ENCODE measurements at places on chromosomes 1 and 21. TPM values are rescaled to one million over a fixed set of nuclear protein-coding genes. Genes with fewer than 3 reads are reported as not detected.

DNA sequence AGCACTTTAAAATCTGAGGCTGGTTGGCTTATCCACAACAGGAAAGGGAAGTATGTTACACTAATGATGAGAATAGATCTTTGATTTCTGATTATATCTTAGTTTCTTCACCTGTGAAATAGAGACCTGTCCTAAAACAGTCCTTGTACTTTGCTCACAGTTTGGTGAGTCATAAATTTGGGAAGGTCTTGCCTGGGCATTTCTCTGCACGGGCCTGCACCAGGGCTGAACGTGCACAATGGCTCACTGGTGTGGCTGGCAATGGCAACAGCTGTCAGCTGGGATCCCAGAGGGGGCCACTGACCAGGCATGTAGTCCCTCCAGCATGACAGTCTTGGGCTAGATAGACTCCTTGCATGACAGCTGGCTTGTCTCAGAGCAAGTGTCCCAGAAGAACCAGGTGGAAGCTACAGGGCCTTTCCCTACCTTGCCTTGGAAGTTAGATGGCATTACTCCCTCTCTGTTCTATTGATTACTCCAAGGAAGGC, 367.4 kb downstream of the DISC1 start:
- H3K27ac ChIP-seq = no peak overlapping the region
- DNase-seq = no peak
- H3K36me3 ChIP-seq = no peaks in the 10 kb centered on the region
- no peaks in the 10 kb centered on the region for H3K27me3 ChIP-seq

- H3K36me3 ChIP-seq = no peaks in the 10 kb centered on the region
- no peak overlapping the region for H3K27ac ChIP-seq
- no peak overlapping the region for H3K4me3 ChIP-seq
- DNase-seq = no peak
Measured at GRCh38 chr1:10347109-10347508, 51.8 kb upstream of the PGD start.

DNA sequence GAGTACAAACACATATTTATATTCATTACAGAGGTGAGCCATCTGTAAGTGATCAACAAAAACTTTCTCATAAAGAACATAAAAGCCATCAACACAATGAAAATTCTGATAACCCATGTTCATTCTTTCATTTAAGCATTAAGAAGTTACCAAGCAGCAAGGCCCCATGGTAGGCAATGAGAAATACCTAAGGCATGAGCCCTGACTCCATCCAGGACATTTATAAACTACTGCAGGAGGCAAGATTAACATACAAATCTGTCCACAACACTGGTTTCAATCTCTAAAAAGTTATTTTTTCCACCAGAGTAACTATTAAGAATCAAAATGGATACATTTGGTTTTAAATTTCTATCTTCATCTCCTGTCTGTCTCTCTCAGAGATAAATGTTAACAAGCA, 76.1 kb downstream of the SIPA1L2 start:
- peaks cover 5% of the 10 kb centered on the region for H3K27me3 ChIP-seq
- no peak overlapping the region for H3K4me3 ChIP-seq
- no peak overlapping the region for H3K27ac ChIP-seq
- H3K36me3 ChIP-seq = no peaks in the 10 kb centered on the region
- no peak for DNase-seq

DNA sequence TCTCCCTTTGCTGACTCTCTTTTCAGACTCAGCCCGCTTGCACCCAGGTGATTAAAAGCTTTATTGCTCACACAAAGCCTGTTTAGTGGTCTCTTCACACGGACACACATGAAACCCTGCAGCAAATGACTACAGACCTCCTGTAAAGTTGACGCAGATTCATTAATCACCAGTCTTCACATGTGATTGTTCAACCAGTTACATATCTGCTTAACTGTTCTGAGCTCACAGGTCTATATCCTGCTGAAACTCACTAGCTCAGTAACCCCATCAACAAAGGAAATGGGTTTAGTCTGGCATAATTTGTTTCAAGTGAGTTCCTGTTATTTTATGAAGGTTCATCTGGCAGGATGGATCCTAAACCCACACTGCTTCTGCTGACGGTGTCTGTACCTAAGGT, 68.4 kb upstream of the GJA8 start:
- no peak overlapping the region for H3K27ac ChIP-seq
- H3K27me3 ChIP-seq = peaks cover 18% of the 10 kb centered on the region
- no peaks in the 10 kb centered on the region for H3K36me3 ChIP-seq
- DNase-seq = no peak
- H3K4me1 ChIP-seq = peaks cover 6% of the 10 kb centered on the region
- no peak overlapping the region for H3K4me3 ChIP-seq

DNA sequence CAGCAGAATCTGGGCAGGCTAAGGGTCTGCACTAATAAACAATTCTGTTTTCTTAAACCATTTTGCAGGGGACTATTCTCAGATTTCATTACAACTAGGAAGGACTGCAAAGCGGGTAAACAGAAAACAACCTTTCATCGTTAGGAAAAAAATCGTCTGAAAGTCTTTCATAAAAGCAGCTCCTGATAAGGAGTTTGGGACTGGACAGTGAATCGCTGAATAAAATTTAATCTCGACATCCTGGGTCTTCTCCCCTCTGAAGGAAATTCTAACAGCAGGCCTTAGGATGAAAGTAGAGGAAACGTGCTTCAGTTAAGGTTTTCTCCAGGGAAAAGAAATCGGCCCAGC, 471 bp upstream of the MTF2 start:
- H3K27ac ChIP-seq = peak overlapping the region; percentile 98
- H3K4me3 ChIP-seq = peak overlapping the region; percentile 97
- H3K36me3 ChIP-seq = peaks cover 11% of the 10 kb centered on the region
- H3K4me1 ChIP-seq = peaks cover 35% of the 10 kb centered on the region
- peaks cover 2% of the 10 kb centered on the region for H3K27me3 ChIP-seq
- no peak for DNase-seq

GRCh38 chr1:240271081-240271480, 179.4 kb downstream of the FMN2 start:
- no peaks in the 10 kb centered on the region for H3K4me1 ChIP-seq
- H3K36me3 ChIP-seq = no peaks in the 10 kb centered on the region
- H3K4me3 ChIP-seq = no peak overlapping the region
- no peak for DNase-seq

CELF3 gene
- total RNA-seq = not detected

EPHB2 gene
- not detected for total RNA-seq

DIRAS3 gene
- total RNA-seq = not detected

NGF gene
- total RNA-seq = not detected

APCS gene
- not detected for total RNA-seq

TSPAN1 gene
- total RNA-seq = not detected

KRTAP13-2 gene
- not detected for total RNA-seq
